ENCODE measurements at places on chromosomes 4 and X.

DNA sequence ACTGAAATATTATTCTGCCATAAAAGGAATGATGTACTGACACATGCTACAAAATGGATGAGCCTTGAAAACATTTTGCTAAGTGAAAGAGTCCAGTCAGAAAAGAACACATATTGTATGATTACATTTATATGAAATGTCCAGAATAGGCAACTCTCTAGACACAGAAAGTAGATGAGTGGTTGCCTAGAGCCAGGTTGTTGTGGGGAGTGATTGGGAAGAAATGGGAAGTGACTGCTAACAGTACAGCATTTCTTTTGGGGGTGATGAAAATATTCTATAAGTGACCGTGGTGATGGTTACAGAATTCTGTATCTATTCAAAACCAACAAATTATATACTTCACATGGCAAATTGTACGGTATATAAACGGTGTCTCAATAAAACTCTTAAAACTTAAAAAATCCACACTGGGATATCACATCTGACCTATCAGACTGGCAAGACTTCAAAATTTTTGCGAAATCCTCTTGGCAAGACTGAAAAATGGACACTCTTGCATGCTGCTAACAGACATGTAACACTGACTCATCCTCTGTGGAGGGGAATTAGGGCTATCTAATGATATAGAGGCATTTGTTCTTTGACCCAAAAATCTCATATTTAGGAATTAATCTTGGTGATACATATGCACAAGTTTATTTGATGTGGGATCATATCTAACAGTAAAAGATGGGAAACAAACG is 71.8 kb downstream of the FAM13A start:
- DNase-seq, result no peak

DNA sequence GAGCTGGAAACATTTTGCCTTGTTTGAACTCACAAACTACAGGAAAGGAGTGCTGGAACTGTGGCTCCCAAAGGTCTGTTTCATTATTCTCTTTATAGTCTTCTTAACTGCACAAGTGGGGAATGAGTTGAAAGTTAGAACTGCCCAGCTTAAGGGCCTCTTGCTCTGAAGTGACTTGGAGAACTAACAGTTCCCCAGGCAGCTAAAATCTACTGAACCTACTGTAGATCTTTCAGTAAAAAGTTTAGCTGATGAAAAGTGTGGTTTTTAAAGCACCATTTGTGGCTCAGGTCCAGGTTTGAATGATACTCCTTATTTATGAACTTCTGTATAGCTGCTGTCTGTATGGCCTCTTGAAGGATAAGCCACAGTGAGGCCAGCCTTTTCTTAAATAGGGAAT is 353.8 kb downstream of the MAPK10 start:
- DNase-seq, result no peak

GRCh38 chrX:110944751-110945675 is 149.4 kb upstream of the CHRDL1 start:
- no peak for DNase-seq

DNA sequence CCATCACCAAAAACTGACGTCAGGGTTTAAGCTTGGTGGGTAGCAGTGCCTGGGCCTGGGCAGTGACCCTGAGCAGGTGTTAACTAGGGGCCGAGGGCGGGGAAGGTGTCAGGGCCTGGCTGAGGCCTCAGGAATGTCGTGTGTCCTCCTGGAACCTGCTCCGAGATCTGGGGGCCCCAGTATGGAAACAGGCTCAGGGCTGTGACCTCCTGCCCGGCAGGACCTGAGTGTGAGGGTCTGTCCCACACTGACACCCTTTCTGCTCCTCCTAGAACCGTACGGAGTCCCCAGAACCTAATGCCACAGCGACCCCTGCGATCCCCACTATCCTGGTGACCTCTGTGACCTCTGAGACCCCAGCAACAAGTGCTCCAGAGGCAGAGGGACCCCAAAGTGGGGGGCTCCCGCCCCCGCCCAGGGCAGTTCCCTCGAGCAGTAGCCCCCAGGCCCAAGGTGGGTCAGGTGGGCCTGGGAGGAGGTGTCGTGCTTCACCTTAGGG is 741 bp downstream of the HGFAC start:
- DNase-seq, result no peak

DNA sequence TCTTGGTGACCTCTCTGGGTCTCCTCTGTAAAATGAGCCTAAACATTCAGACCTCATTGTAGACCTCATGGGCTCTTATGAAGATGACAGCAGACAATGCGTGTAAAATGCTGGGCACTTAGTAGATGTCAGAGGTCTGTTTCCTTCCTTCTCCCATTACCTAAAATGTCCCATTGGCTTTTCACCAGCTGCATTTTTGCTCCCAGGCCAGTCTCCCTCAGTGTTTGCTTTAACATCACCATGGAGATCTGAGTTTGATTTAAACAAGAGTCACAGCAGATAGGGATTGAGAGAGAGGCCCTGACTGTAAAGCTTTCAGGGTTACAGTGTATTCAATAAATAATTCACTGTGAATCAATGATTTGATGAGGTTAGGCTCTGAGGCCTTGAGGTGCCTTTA is 24.3 kb downstream of the PSAPL1 start:
- no peak for DNase-seq

DNA sequence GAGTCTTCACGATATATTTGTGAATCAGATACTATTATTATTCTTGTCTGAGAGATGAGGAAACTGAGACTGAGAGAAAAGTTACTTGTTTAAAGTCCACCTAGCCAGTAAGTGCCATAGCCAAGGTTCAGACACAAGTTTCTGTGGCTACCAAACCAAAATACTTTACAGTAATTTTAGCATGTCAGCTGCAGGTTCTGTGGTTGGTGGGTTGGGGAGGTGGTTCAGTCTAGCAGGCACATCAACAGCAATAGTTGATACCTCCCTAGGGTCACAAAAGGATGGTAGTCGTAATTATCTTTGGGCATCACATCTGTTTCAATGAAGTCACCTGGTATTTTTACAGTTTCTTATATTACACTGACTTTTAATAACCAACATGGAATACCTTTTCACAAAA is 35.6 kb upstream of the EDA2R start:
- DNase-seq, result no peak

GRCh38 chr4:115149106-115149505 is 35.7 kb upstream of the NDST4 start:
- DNase-seq, result no peak

DNA sequence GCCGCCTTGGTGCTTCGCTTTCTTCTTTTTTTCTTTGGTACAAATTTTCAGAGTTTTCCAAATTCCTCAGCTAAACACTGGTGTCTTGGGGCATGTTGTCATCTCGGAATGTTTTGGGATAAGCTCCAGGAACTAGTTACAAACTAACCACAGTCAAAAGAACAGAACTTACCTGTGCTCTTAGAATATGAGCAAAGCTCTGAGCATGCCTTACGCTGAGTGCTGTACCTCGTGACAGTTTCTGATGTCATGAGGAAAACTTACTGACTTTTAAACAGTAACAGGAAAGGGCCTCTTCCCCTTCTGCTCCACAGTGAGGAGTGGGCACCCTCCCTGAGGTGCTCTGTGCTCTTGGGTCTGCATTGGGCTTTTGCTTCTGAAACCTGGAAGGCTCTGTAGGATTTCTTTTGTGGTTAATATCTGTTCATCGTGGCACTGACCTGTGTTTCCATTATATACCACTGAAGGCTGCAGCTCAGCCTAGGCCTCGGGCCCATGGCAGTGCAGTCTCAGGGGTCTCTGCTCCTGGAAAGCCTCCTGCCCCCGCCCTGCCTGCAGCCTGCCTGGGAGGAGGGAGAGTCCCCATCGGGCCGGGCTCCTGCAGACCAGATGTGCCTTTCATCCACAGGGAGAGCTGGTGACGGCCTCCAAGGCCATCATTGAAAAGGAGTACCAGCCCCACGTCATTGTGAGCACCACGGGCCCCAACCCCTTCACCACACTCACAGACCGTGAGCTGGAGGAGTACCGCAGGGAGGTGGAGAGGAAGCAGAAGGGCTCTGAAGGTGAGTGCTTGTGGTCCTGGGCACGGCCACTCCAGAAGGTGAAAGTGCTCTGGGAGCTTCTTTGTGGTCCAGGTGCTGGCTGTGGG is 48.7 kb downstream of the NOP14 start:
- DNase-seq, result no peak

DNA sequence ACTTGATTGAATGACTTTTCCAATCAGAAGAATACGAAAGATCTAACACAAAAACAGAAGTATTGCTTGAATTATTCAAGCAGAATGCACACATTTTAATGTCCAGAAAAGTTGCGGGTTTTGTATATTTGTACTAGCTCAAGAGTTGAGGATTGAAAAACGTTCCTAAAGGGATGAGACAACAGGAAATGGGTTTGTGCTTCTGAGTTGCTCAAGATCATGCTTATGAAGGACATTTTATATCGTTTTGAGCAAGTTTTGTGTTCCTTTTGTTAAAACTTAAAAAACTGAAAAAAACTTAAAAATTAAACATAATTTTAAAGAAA is 353 bp upstream of the SMIM10 start:
- DNase-seq, result no peak

DNA sequence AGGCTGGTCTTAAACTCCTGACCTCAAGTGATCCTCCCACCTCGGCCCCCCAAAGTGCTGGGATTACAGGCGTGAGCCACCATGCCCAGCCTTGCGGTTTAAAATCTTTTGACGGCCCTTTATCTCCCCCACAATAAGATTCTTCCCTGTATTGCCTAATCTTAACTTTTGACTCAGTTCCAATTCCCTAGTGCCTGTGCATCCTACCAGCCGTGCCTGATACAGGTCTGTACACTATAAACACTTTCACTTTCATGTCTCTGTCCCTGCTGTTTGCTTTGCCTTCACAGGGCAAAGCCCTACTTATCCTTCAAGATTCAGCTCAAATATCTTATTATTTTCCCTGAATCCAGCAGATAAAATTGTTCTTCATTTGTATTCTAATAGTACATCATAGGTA is 74.6 kb downstream of the WDR44 start:
- DNase-seq, result no peak

DNA sequence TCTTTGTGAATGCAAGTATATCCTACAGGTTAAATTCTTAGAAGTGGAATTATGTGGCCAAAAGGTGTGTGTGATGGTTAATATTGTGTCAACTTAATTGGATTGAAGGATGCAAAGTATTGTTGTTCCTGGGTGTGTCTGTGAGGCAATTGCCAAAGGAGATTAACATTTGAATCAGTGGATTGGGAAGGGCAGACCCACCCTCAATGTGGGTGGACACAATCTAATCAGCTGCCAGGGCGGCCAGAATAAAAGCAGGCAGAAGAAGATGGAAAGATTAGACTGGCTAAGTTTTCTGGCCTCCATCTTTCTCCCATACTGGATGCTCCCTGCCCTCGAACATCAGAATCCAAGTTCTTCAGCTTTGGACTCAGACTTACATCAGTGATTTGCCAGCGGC is 76.2 kb upstream of the GBA3 start:
- DNase-seq, result no peak

- DNase-seq, result no peak
Measured at GRCh38 chr4:86484241-86484640, 109.9 kb upstream of the PTPN13 start.

GRCh38 chrX:40143001-40143400 is 45.2 kb upstream of the BCOR start:
- no peak for DNase-seq

- DNase-seq, result no peak
Measured at GRCh38 chr4:15161439-15161838, 159.2 kb downstream of the CPEB2 start.

GRCh38 chr4:6858997-6859396 is 50.6 kb upstream of the TBC1D14 start:
- no peak for DNase-seq

- no peak for DNase-seq
Measured at GRCh38 chr4:133711817-133712216, 489.8 kb downstream of the PABPC4L start.

- DNase-seq, result no peak
Measured at GRCh38 chrX:10095698-10096432, 60.9 kb upstream of the CLCN4 start.

GRCh38 chr4:14269824-14270223 is 642.3 kb upstream of the BOD1L1 start:
- DNase-seq, result peak; percentile 3

DNA sequence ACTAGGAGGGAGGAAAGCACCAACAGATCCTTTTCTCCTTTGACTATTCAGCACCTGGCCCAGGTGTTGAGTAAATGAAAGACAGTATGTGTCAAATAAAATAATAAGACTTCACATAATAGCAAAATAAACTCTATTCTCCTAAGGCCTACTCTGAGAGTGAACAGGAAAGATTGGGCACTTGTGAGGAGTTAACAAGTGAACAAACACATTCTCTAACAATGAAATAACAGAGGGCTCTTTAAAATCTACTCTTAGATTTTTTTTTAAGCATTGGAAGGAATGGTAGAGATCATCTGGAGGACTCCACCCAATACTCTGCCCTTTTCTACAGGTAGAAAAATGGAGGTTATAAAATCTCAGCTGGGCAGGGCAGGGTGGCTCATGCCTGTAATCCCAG is 39.1 kb upstream of the NOCT start:
- DNase-seq, result no peak

- DNase-seq, result no peak
Measured at GRCh38 chrX:40099055-40099958, 1.5 kb upstream of the BCOR start.

- DNase-seq, result no peak
Measured at GRCh38 chr4:188665491-188666457, 526.5 kb downstream of the TRIML1 start.

- no peak for DNase-seq
Measured at GRCh38 chr4:41108481-41108880, 105.9 kb downstream of the APBB2 start.

DNA sequence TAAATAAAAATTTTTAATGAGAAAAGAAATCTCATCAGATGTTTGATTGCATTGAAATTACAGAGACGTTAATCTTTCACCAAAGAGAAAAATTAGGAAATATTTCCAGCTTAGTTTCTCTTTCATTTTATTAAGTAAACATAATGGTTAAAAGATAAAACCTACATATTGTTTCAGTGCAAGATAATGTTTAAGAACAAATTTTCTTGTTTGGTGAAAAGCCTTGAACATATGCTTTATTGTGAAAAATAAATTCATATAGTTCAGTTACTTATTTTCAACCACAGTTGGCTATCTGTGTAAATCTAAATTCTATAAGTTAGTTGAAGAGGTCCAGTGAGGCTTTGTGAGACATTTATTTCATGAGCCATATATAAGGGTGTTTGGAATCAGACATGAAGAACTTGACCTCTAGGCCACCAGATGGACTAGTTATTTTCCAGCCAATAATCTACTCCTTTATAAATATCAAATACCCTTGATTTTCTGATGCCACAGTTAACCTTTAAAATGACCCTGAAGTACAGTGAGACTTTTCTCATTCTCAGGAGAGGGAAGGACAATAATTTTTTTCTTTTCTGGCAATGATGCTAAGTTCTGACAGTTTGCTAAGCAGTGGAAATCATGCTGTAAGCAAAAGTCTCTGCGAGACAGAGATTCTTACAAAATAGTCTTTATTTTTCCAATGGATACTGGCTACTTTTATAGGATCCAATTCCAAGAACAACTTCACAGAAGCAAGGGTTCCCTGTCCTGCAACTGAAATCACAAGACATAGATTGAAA is 2.5 kb downstream of the ARSJ start:
- no peak for DNase-seq
